ENCODE measurements at places on chromosomes 5 and 9. TPM values are rescaled to one million over a fixed set of nuclear protein-coding genes. Genes with fewer than 3 reads are reported as not detected.

AGXT2 gene
- not detected for total RNA-seq

PSMB7 gene
- total RNA-seq, result 200 TPM

SLC25A2 gene
- total RNA-seq, result 0.27 TPM

TOR1B gene
- total RNA-seq, result 23.1 TPM

NSD1 gene
- total RNA-seq, result 75.9 TPM
